Thymus (tissue), 14 donors: ENCODE measurements at places on chromosomes 16 and 17. TPM values are rescaled to one million over a fixed set of nuclear protein-coding genes. Genes with fewer than 3 reads are reported as not detected.

OTOA gene
- 0.28 TPM for total RNA-seq

OTOP3 gene
- under 0.01 TPM for total RNA-seq

PSMB3 gene
- total RNA-seq = 432 TPM

DNA sequence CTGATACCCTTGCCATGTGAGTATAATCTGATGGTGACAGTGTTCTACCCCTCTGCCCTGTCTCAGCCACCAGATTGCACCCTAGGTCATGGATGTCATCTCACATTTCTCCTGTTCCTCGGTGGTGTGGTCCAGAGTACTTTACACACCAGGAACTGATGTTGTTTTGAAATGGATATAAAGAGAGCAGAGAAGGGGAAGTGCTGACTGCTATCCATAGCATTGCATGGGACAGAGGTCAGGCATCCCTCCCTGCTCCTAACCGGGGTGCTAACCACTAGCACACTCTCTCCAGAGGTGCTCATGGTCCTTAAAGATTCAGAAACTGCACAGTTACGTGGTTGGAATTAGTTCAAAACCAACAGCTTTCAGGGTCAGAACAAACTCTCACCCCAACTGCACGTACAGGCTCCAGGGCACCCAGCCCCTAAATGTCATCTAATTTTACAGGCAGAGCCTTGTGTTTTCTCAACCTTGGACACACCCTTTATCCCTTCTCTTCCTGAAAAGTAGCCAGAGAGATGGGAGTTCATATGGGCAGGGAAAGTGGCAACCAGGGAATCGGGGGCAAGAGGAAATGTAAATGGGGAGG, 16.3 kb downstream of the TTLL6 start:
- DNase-seq = no peak

DNA sequence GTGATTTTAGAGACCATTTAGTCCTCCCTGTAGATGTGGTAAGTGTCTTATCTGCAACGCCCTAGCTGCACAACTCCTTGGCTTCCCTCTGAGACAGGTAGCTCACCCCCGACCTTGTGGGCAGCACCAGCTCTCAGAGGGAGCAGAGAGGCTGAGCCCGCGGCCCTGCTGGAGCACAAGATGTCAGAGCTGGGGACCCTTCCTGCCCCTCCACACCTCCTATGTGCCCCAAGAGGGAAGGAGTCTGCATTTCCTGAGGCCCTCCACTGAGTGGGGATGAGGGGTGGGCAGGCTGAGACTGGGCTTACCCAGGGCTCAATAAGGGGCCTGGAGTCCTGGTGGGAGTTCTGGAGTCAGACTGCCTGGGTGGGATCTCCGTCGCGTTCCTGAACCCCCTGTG, 12.2 kb upstream of the ADGRG1 start:
- DNase-seq = no peak

GDPD3 gene
- 1.3 TPM for total RNA-seq

DNA sequence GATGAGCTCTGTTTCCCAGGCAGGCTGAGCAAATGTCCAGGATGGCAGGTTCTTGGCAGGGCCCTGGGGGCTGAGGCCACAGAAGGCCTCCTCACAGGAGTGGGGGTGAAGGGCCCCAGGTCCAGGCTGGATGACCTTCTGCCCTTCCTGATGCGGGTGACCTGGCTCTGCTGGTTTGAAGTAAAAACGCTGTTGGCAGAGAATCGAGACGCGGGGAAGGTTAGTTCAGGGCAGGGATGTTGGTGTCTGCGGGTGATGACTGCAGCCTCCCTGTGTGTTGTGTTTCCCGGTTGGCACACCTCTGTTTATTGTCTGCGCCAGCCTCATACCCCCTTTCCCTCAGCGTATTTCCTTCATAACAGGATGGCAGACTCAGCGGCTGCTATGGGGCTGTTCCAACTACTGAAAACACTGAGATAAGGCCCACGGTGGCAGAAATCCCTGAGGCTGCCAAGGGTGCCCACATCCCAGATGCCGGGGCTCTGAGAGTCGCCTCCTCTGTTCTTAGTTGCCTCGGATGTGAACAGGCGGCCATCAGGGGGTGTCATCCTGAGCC, 104.6 kb downstream of the METRNL start:
- DNase-seq = no peak

GRCh38 chr17:82690786-82691489, 7.6 kb downstream of the RAB40B start:
- no peak for DNase-seq

- peak; percentile 37 for DNase-seq
Observed at GRCh38 chr16:85176541-85177447, 64.5 kb upstream of the CIBAR2 start.

MMP25 gene
- 0.80 TPM for total RNA-seq

CDH13 gene
- total RNA-seq = 3.7 TPM

GRCh38 chr16:29806099-29806579, at the start of gene MAZ:
Gene MAZ, plus strand, starts transcription at chr16:29806529. Its CDS starts 173 bp downstream, at chr16:29806702.
- DNase-seq = no peak

DNA sequence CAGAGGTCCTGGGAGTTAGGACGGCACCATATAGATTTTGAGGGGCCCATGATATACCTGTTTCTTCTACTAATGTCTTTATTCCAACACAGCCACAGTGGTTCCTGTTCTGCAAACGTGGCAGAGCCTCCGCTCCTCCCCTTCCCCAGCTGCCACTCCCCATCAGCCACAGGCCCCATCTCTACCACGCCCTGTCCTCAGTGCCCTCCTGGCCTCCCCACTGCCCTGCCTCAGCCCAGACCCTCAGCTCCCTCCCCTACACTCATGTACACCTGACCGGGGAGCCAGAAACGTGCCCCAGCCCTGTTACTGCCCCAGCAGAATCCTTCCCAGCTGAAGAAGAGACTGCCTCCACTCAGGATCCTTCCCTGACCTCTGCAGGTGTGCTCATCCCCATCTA, 11.9 kb upstream of the RBFOX3 start:
- DNase-seq = no peak

DNA sequence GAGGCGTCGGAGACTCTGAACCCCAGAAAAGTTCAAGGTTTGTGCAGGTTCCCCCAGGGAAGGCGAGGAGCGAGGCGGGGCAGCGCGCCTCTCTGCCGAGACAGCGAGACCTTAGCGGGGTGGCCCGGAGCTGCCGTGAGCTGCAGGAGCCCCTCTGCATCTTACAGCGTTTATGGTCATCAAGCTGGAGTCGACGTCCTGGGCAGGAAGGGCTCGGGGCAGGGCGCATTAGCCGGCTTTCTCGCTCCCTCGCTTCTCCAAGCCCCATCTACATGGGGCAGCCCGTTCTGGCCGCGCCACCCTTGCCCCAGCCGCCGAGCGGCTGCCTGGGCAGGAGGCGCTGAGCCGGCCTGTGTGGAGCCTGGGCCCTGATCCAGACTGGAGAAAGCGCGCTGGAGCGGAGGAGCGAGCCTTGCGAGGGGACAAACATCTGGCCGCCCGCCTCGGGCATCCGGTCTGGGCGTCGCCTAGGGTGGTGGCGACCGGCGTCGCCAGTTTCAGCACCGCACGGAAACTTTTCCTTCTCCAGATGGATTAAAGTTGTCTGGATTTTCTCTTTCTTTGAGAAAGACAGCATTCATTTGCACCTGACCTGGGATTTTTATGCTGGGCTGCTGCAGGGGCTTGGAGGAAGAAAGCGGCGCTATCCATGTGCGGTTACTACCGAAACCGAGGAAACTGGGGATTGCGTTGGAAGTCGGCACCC, 750 bp downstream of the TMEM132E start:
- DNase-seq = no peak

- no peak for DNase-seq
Observed at GRCh38 chr16:84718-85406, 6.8 kb downstream of the MPG start.

- no peak for DNase-seq
Observed at GRCh38 chr17:45347444-45347843, 30.6 kb upstream of the MAP3K14 start.

ARHGAP23 gene
- 5.5 TPM for total RNA-seq

PRR11 gene
- total RNA-seq = 8.5 TPM

- DNase-seq = no peak
Observed at GRCh38 chr16:86899151-86899550, 320.8 kb downstream of the FOXL1 start.

GRCh38 chr16:4450931-4451519, 23.4 kb downstream of the NMRAL1 start:
- no peak for DNase-seq

VTN gene
- 0.09 TPM for total RNA-seq

DNA sequence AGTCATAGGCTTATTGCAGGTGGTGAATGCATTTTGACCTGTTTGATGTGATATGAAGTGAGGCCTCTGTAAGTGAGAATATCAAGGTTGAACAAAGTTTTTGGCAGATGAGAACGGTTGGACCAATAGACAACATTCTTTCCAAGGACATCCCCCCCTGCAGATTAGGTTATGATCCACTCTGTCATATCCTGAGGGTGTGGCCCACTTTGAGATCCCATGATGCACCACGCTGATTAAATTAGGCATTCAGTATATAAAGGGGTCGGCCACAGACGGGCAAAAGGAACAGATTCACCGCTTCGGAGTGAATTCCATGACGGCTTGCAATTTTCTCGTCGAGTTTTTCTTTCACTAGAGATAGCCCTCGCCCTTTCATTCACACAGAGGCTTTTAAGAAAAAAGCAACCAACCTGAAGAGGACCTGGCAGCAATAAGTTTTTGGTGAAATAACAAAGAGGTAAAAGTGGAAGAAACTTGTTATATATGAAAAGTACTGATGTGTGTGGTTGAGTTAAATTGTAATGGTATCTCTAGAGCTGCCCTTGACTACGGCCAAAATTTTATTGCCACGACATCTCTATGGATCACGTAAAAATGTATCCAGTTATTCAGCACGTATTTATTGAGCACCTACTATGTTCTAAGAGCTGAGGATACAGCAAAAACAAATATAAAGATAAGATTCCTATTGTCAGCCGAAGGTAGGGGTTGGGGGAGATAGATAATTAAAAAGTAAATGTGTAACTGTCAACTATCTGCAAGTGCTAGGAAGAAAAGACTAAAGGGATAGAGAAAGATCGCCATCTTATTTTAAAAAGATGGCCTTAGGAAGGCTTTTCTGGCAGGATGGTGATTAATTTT, 1.7 kb upstream of the RBBP6 start:
- peak; percentile 15 for DNase-seq

ALOX12B gene
- 0.42 TPM for total RNA-seq

GRCh38 chr17:50687200-50688066, 20.3 kb downstream of the ANKRD40 start:
- DNase-seq = no peak
